Mammary epithelial cell (primary cell): ENCODE measurements at places on chromosomes 16 and 17.

- DNase-seq = no peak
Observed at GRCh38 chr17:77458202-77459017, 317.6 kb downstream of the SEC14L1 start.

- DNase-seq = no peak
Observed at GRCh38 chr16:31842864-31843263, 30.7 kb upstream of the ZNF267 start.

- no peak for DNase-seq
Observed at GRCh38 chr16:75238853-75239541, 12.4 kb downstream of the BCAR1 start.

DNA sequence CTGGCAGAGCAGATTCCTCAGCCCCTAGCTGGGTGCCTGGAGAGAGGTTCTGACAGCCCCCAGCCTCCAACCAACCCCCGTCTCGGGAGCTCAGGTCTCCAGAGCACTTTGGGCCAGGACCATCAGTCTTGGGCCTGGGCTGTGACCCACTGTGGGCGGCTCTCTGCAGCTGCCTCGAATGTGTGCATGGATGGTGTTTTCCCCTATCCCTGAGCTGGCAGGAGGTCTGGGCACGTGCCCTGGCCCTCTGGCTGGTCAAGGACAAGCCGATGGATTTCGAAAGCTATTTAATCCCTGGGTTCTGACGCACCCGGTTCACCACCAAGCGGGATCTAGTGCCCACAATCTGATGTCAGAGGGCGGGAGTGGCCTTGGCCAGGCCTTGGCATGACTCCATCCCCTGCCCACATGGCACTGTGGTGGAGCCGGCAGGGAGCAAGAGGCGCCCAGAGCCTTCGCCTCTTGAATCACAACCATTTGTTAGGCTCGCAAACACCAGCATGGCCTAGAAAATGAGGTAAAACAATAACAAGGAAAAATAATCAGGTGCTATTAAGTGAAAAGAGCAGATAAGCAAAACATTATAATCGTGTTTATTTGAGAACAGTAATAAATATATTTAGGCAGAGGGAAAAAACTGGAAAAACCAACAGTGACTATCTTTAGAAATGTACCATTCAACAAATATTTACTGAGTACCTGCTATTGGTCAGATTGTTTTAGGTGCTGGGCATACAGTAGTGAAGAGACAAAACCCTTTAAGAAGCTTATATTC lies 69.3 kb upstream of the TOB1 start:
- peak; percentile 95 for DNase-seq

GRCh38 chr17:67716405-67716798 lies 1.3 kb upstream of the NOL11 start:
- DNase-seq = no peak

DNA sequence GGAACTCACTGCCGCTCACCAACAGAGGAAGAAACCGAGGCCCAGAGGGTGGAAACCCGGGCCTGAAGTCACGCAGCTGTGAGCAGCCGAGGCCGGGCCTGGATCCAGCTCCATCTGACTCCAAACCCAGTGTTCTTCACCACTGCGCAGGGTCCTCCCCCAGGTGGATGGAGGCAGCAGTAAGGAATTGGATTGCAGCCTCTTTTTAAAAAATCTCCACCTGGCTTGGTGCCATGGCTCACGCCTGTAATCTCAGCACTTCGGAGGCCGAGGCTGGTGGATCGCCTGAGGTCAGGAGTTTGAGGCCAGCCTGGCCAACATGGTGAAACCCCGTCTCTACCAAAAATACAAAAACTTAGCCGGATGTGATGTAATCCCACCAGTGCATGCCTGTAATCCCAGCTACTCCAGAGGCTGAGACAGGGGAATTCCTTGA lies 177.2 kb downstream of the FOXL1 start:
- no peak for DNase-seq

GRCh38 chr16:77414752-77415231 lies 20.0 kb downstream of the ADAMTS18 start:
- DNase-seq = peak; percentile 32
